HepG2 (cell line): ENCODE measurements at places on chromosomes 2 and 18. TPM values are rescaled to one million over a fixed set of nuclear protein-coding genes. Genes with fewer than 3 reads are reported as not detected.

DNA sequence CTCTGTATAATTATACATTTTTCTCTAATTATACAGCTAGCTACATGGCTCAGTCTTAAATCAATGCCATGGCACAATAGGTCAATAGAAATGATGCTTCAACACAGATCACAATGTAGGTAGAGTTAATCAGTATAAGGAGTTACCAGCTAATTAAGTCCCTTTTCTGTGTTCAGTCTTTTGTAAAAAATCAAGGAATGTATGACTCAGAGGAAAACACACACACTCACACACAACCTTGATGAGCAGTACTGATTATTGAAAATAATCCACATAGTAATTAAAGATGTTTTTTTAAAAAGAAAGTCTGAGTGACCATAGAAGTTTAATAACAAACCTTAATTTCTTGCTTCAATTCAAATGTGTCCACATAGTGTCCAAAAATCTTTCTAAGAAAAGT lies 691.3 kb downstream of the LRP1B start:
- DNase-seq, result no peak

The ARHGEF4 gene
- 0.11 TPM in 1 of 2 replicates, not detected in the other for total RNA-seq

- no peak for DNase-seq
These were observed 206.3 kb downstream of the LTBP1 start for GRCh38 chr2:33153008-33153407.

- peak; percentile 2 for DNase-seq
These were observed 277.3 kb downstream of the MBD2 start for GRCh38 chr18:53947092-53947640.

GRCh38 chr2:14642499-14642898 lies 10.0 kb downstream of the LRATD1 start:
- no peak for DNase-seq

DNA sequence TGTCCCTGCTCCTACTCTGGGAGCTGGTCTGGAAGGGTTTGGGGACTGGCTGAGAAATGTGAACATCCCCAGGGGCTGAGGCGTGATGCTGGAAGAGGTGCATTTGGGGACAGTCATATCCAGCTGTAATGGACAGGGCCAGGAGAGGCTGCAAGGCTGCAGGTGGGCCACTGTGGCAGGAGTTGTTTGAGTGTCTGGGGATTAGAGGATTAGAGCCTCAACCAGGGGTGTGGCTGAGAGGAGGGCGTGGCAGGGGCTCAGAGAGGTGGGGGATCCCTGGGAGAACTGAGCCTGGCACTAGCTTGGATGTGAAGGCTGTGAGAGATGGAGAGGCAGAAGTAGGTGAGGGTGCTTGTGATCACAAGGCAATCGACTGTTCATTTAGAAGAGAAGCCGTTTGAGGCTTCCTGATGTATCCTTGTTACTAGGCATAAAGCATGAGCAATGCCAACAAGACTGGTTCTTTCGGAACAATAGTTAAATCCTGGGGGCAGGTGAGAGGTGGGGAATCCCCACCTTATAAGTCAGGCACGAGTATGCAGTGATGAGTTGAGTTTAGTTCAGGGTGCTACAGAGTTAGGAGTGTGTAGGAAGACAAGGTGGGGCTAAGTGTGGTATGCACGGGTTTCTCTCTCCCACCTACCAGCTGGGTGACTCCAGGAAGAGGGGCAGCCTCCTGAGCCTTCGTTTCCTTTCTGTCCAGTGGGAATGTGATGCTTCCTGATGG lies 31.9 kb downstream of the SH3RF3 start:
- DNase-seq, result no peak

- no peak for DNase-seq
These were observed 47.8 kb upstream of the ODC1 start for GRCh38 chr2:10495988-10496313.

DNA sequence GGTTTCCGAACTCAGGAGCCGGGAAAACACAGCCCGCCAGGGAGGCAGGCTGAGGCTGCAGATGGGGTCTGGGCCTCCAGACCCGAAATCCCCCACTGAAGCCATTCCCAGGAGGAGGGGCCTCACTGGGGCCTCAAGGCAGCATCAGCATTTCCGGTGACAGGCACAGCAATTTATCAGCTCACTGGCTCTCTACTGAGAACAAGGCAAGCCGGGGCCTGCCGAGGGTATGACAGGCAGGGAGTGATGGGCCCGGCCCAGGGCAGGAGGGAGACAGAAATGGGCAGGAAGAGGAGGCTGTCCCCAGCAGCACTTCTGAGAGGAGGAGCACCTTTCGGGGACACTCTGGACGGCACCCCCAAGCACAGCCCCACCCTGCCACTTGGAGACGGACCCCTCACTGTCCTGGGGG lies 12.5 kb downstream of the SDC1 start:
- DNase-seq, result no peak

- no peak for DNase-seq
These were observed 1898.4 kb upstream of the CELF4 start for GRCh38 chr18:39464006-39464405.

GRCh38 chr2:39642051-39642718 lies 23.5 kb upstream of the TMEM178A start:
- peak; percentile 80 for DNase-seq

The TMEM37 gene
- total RNA-seq, result 23.7 and 37.7 TPM in 2 replicates

The RUFY4 gene
- not detected in 2 replicates for total RNA-seq

- peak; percentile 72 for DNase-seq
These were observed 89.6 kb downstream of the UXS1 start for GRCh38 chr2:106104332-106105062.

- no peak for DNase-seq
These were observed 5.0 kb downstream of the TMEM185B start for GRCh38 chr2:120218181-120218580.

GRCh38 chr18:39460136-39460535 lies 1894.5 kb upstream of the CELF4 start:
- DNase-seq, result no peak

The HDAC4 gene
- total RNA-seq, result 9.1 and 10.1 TPM in 2 replicates

The ACVR1C gene
- 0.59 and 1.0 TPM in 2 replicates for total RNA-seq

DNA sequence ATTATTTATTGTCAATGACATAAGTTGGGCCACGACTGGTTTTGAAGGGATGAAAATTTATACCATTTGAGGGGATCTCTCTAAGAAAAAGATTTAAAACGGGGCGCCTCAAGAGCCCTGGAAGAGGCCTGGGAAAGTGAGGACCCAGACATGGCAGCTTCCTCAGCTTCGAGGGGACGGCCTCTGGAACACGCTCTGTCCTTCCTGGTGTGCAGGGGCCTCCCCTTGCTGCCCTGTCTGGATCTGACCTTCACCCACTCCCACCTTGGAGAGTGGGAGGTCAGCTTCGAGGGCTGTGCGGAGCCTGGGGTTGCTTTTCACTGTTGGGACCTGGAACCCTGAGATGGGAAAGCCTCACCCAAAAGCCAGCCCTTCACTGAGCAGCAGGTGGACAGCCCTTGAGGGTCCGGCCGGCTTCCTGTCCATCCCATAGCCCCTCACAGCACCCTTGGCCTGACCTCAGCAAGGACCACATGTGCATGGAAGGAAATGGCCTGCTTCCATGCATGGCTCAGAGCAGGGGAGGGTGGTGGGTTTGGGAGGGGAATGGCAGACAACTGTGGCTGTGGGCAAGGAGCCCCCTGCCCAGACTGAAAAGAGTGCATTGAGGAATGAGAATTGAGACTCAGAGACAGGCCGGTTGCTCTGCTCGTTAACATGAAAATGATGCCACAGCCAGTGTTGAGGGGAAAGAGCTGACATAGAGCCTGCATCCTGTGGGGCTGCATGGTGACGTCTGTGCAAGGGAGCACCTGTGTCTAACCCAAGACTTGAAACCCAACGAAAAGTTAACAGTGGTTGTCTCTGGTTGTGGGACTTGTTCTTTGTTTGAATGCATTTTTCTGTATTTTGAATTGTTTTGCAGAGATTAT lies 16.3 kb downstream of the FBLN7 start:
- DNase-seq, result no peak

The GRP gene
- not detected in 2 replicates for total RNA-seq

The EFEMP1 gene
- total RNA-seq, result not detected in 2 replicates

The MC5R gene
- total RNA-seq, result not detected in 2 replicates

DNA sequence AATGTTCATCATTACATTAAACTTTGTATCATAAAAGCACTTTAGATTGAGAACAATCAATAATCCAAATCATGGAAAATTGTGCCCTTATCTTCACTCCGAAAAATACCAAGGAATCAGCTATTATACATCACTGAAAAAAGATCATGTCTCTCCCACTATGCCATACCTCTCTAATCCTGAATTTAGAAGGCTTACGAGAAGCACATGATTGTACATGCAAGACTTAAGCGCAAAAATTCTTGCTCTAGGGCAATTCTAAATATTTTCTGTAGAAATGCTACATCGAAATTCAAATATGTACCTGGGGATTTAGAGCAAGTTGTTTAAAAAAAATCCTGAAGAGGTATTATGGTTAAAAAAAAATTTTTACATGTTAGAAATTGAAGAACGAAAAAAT lies 1.3 kb downstream of the CYTIP start:
- DNase-seq, result no peak

DNA sequence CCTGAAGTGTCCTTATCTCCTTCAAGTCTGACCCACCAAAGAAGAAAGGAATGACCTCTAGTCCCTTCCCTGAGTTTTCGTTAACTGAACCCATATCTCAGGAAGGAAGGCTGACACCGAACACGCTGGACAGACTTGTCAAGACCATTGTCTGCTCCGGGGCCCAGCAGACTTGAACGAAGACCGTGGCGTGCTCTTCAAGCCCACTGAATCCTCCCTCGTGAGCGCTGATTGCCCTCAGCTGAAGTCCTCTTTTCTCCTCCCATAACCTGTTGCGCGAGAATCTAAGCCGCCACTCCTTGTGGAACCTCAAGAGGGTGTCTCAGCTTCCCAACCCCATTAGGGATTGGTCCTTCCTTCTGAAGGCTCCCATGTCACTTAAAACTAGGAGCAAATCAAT lies 634 bp upstream of the CNDP1 start:
- DNase-seq, result no peak

- DNase-seq, result no peak
These were observed 9.2 kb downstream of the SGPP2 start for GRCh38 chr2:222433332-222434173.

GRCh38 chr2:70937866-70938585 lies 2.3 kb downstream of the ATP6V1B1 start:
- DNase-seq, result peak; percentile 53

GRCh38 chr2:120133572-120134244 lies 89.5 kb downstream of the TMEM185B start:
- DNase-seq, result no peak

DNA sequence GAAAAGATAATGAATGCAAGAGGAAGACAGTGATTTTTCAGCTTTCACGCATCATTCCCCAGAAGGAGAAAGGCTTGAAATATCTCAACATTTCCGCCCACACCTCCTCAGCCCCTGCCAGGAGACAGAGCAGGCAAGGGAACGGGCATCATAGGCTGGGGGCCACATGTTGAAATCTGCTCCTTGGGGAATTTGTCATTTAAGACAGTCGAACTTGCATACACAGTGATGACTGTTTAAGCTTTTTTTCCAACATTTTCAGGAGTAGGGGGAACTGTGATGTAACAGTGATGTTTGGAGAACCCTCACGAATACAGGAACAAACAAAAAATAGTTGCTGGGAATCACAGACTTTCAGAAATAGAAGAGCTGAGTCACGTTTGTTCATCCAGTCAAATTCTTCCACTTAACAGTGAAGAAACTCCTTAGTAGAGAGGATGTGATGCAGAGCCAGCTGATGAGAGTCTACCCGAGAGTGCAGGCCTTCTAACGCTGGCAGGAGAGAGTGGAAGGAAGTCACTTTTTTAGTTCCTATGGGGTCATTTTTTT lies 266.8 kb downstream of the ALPK2 start:
- no peak for DNase-seq

The MOGAT1 gene
- 1.3 and 4.3 TPM in 2 replicates for total RNA-seq

GRCh38 chr2:72350852-72351251 lies 203.2 kb upstream of the CYP26B1 start:
- DNase-seq, result no peak

The GREB1L gene
- 0.63 and 0.66 TPM in 2 replicates for total RNA-seq

DNA sequence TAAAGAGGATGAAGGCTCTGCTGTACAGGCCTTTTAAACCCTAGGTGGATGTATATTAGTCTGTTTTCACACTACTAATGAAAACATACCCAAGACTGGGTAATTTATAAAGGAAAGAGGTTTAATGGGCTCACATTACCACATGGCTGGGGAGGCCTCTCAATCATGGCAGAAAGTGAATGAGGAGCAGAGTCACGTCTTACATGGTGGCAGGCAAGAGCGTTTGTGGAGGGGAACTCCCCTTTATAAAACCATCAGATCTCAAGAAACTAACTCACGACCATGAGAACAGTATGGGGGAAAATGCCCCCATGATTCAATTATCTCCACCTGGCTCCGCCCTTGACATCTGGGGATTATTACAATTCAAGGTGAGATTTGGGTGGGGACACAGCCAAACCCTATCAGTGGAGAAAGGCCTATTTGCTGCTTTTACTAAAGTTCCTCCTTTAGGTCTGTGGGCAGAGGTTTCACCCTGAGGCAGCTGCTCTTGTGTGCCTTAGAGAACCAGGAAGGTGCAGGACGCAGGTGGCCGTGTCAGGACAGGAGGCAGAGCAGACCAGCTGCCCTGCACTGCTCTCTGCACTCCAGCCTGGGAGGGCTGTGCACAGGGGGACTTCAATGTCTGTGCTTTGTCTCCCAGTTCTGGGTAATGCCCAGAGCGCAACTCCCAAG lies 178.8 kb upstream of the HDAC4 start:
- DNase-seq, result no peak

GRCh38 chr2:176637486-176638166 lies 368.4 kb downstream of the MTX2 start:
- DNase-seq, result no peak

The GPBAR1 gene
- 0.09 TPM in 1 of 2 replicates, not detected in the other for total RNA-seq

DNA sequence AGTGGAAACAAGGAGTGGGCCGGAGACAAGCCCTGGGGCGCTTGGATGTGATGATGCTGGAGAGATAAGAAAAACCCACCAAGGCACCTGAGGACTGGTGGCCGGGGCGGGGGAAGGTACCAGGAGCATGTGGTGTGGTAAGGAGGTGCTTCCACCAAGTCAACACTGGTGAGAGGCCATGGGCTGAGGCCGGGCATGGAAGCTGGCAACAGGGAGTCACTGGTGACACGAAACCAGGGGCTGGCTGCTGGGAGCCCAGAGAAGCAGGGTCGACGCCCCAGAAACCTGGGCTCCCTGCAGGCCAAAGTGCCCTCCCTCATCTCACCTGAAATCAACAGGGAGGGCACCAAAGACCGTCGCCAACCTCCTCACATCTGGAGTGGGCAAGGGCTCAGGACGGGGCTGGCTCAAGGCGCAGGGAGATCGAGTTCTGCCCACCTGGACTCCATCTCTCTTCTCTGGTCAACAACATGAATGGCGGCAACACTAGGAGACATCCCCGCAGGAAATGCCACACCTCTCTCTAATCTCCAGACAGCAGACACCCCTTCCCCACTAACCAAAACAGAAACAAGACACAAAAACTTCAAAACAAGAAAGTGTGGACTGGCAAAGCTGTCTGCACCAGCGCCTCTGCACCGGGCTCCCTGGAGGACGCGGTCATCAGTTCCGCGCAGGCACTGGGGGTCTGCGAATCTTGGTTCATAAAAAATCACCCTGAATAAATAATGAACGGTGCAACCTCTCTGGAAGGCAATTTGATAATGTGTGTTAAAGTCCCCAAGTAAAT lies 185.5 kb downstream of the HDAC4 start:
- DNase-seq, result no peak

The PID1 gene
- 0.18 TPM in 2 replicates for total RNA-seq
